ENCODE measurements at places on chromosomes 2 and 18. TPM values are rescaled to one million over a fixed set of nuclear protein-coding genes. Genes with fewer than 3 reads are reported as not detected.

The IL36RN gene
- total RNA-seq: not detected

The CCDC85A gene
- 0.63 TPM for total RNA-seq

The MC2R gene
- not detected for total RNA-seq

The ZNF804A gene
- 0.16 TPM for total RNA-seq

The ABCB11 gene
- total RNA-seq: not detected

The PIKFYVE gene
- total RNA-seq: 9.3 TPM

The KCTD18 gene
- 9.6 TPM for total RNA-seq

The BOLL gene
- not detected for total RNA-seq

The FAM161A gene
- 0.63 TPM for total RNA-seq

The RIT2 gene
- total RNA-seq: not detected

The TP53I3 gene
- total RNA-seq: 46.9 TPM

The IL36B gene
- not detected for total RNA-seq

The KIF5C gene
- total RNA-seq: 0.33 TPM

The RNF152 gene
- 7.5 TPM for total RNA-seq

The UGT1A10 gene
- total RNA-seq: not detected

The GTF2A1L gene
- total RNA-seq: 0.13 TPM
